Stimulated activated CD4-positive, alpha-beta T cell treated with anti-CD3 and anti-CD28 coated beads, TNF-alpha, amount 100 ng/mL, for 48 hours (primary cell): ENCODE measurements at places on chromosomes 2 and 18.

DNA sequence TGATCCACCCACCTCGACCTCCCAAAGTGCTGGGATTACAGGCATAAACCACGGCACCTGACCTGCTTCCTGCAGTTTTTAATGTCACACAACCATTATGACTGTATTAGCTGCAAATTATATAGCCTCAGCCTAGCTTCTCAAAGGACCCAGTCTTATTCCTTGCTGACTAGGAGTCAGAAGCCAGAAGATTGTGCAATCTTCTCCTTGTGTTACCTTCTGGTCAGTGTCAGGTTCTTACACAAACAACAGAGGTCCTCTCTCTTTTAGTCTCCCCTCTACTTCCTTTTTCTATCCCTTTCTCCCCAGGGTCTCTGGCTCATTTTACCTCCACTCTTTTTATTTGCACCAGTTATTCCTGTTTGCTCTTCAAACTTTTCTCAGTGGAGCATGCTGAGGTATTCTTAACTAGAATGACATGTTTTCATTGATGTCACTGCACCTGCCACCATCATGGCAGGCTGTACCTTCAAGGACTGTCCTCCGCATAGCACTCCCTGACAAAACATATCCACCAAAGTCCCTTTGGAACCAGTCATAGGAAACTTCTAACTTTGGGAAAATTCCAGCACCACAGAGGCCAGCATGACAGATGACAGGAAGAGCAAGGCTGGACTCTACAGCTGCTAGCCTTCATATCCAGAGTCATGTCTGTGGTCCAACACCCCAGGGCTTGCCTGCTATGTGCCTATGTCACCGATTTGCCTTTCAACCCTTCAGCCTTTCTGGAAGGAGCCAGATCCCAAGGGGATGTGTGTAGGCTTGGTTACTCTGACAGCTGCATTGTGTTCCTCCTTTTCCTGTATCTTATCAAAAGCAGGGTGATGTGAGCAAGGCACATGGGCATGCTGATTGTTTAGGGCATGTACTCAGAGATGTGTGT, 45.2 kb upstream of the EPC2 start:
- DNase-seq, result no peak

- no peak for DNase-seq
These were observed 6.8 kb downstream of the B4GALT6 start for GRCh38 chr18:31677592-31677991.

- DNase-seq, result no peak
These were observed 13.1 kb upstream of the SCN1A start for GRCh38 chr2:166140932-166141331.

DNA sequence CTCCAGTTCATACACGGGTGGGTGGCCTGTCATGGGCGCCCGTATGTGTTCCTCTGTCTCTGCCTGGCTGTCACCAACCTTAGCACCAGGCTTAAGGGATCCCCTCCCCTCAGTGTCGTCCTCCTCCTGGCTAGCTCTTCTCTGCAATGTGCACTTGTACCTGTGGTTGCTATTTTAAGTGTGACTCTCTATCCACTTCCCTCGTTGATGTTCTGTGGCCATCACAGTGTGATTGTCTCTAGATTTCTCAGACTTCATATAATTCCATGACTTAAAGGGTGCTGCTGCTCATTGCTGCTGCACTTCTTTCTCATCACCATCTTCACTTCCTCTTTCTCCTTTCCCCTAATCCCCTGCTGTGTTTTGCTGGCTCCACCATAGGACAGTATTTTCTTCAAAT, 143.4 kb downstream of the EML6 start:
- DNase-seq, result no peak

GRCh38 chr18:55593888-55594287, 5.9 kb upstream of the TCF4 start:
- DNase-seq, result no peak

DNA sequence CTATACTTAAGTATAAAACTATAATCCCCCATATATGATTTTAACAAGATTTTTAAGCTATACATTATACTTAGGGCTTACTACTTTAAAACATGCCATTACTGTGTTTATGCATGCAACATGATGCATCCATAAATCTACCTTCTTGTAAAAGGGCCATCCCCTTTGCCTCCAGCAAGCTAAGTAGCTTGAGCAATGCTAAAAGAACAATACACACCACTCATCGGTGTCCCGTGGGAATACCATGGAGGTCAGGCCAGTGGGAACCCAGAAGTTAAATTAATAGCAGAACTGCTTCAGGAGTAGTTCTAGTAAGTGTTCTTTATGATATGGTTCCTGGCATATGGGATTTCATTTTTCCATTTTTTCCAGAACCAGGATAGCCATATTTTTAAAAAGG, 37.8 kb downstream of the SH3RF3 start:
- no peak for DNase-seq

GRCh38 chr2:95019572-95019971, 5.9 kb upstream of the MAL start:
- DNase-seq, result no peak

GRCh38 chr18:36349552-36349951, 52.0 kb downstream of the FHOD3 start:
- DNase-seq, result no peak

GRCh38 chr2:130798472-130799218, 38.1 kb upstream of the ARHGEF4 start:
- no peak for DNase-seq

- no peak for DNase-seq
These were observed 16.1 kb upstream of the TTC27 start for GRCh38 chr2:32611771-32612170.

DNA sequence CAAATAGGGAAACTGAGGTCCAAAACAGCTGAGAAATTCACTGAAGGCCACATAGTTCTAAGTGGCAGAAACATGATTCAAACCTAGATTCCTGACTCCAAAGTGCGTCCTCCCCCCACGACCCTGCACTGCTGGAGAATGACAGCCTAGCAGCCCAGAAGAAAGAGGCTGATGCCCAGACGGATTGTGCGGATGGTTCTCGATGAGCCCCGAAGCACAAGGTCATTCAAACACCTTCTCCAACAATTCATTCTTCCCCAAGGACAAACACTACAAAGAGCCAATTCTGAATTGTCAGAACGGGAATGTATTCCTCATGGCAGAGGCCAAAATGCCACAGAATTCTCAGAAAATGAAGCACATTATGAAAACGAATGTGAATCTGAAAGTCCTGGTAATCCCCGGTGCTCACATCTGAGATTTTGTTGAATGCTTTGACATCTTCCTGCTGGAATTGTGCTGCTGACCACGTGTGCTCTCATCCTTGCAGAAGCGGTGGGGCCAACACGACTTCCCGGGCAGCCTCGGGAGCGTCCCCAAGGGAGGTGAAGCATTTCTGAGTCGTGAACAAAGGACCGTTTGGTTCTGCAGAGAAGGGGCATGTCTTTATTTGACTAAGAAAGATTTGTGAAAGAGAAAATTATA, 337.0 kb downstream of the EIPR1 start:
- DNase-seq, result no peak

- no peak for DNase-seq
These were observed 98.1 kb downstream of the ANTXR1 start for GRCh38 chr2:69111076-69111475.
